ENCODE measurements at places on chromosomes 5 and 9.

GRCh38 chr5:108543486-108543885 is 161.6 kb upstream of the FBXL17 start:
- no peak for ATAC-seq

DNA sequence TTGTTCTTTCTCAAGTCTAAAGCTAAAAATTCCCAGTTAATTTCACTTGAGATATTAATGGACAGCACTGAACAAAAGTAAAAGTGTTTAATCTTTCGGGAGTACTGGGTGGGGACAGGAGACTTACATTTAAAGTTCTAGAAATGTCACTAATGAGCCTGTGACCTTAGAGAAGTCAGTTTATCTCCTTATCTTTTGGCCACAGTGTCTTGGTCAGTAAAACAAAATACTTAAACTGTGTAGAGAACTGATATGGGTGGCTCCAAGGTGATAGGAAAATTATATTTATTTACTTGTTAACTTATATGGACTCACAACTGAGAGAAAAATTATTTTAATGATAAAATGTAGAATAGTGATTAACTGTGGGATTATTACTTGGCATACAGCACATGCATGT is 8.9 kb downstream of the IPO11 start:
- ATAC-seq: no peak

DNA sequence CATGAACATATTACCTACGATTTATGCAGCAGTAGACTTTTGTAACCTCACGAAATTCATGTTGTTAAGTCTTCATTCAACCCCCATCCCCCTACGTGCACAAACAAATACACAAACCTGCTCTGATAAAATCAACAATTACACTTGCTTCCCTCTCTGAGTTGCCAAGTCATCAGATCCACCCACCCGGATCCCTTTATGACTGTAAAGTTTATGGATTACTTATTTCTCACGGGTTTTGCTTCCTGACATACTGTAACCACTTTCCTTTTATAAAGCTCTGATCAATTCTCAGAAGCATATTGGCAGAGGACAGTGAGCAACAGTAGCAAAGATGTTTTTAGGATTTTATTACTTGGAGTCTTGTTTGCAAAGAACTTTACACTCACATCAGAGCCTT is 70.5 kb downstream of the MLLT3 start:
- no peak for ATAC-seq

DNA sequence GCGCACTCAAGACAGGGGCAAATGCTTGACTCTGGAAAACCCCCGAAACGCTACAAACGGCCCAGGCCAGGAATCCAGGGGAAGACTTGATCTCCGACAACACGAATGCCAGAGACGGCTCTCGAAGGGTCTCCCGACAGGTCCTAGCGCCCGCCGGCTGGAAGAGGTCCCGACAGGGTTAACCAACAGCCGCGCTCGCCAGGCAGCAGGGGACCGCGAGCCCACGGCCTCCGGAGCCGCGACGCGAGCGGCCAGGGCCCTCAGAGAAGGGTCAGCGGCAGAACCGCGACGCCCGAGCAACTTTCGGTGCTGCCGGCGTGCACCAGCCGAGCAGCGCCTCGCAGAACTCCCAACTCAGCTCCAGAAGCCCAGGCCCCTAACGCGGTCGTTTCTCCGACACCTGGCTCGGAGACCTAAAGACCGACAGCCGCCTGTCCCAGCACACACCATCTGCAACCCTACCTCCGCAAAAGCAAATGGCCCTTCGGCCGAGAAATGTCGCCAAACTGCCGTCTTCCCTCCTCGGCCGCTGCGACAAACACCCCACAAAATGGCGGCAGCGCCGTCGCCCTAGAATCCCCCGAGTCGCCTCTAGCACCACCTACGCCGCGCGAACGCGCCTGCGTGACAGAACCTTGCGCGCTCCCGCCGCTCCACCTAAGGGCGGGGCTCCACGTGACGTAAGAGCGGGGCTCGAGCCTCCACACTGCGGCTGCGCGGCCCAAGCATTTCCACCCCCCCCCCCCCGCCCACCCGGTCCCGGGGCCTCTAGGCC is at the start of gene CLK4:
TSS of gene CLK4 (minus strand) at position 567 of the 775 bp plus-strand sequence. CDS start 3,634 bp downstream, outside the sequence.
- peak; percentile 90 for ATAC-seq

- no peak for ATAC-seq
These were observed 34.7 kb downstream of the GLT6D1 start for GRCh38 chr9:135604437-135605237.

DNA sequence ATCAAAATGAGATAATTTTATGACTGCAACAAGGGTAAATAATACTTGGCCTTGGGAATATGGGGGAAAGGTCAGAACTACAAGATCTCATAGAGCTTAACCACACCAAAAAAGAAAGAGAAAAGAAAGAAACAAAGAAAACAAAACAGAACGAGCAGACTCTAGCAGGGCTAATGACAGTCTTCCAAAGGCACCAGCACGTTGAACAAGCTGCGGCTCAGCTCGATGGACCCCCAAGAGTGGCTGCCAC is 689 bp downstream of the AK3 start:
- ATAC-seq: peak; percentile 42

All from SK-N-SH treated with all-trans-retinoic acid at 6 μM for 48 hours (cell line).